Hematopoietic multipotent progenitor cell treated with erythropoietin and hydrocortisone succinate and interleukin-3 and kit ligand, for 15 days (in vitro differentiated cells): ENCODE measurements at places on chromosomes 7 and 10.

GRCh38 chr7:17005271-17005670, 123.5 kb upstream of the AGR3 start:
- no peak for DNase-seq

DNA sequence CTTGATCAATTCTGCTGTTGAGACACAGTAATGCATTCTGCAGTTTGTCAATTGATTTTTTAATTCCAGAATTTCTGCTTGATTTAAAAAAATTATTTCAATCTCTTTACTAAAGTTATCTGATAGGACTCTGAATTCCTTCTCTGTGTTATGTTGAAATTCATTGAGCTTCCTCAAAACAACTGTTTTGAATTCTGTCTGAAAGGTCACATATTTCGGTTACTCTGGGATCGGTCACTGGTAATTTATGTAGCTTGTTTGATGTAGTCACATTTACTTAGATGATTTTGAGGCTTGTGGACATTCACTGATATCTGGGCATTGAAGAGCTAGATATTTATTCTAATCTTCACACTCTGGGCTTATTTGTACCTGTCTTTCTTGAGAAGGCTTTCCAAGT, 67.2 kb upstream of the NME8 start:
- DNase-seq, result no peak

- DNase-seq, result no peak
These were observed 153.6 kb downstream of the AOAH start for GRCh38 chr7:36570528-36571189.

GRCh38 chr7:82163586-82163985, 280.0 kb downstream of the CACNA2D1 start:
- DNase-seq, result no peak
